DMS79 treated with DMSO at 0.1 percent for 48 hours (cell line): ENCODE measurements at places on chromosomes 13 and 19.

GRCh38 chr13:53207556-53207955, 178.9 kb downstream of the OLFM4 start:
- DNase-seq: no peak

DNA sequence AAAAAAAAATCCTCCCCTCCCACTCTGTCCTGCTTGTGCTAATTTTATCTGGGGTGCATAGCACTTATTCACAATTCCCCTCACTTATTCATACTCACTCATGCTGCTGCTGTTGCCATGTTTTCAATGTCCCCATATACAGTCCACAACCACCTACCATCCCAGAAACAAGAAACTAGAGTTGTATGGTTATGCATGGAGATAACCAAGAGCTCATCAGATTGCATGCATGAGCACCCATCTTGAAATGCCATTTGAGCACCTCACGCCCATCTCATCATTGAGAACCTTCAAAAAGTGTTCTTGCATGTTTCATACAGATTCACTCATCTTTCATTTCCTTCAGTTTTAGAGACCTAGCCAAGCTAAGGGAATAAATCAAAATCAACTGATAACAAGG, 15.1 kb upstream of the N4BP2L2 start:
- DNase-seq: no peak

GRCh38 chr19:629961-630714, 3.2 kb downstream of the POLRMT start:
- no peak for DNase-seq

- no peak for DNase-seq
Measured at GRCh38 chr13:74464670-74465069, 330.5 kb upstream of the KLF12 start.

DNA sequence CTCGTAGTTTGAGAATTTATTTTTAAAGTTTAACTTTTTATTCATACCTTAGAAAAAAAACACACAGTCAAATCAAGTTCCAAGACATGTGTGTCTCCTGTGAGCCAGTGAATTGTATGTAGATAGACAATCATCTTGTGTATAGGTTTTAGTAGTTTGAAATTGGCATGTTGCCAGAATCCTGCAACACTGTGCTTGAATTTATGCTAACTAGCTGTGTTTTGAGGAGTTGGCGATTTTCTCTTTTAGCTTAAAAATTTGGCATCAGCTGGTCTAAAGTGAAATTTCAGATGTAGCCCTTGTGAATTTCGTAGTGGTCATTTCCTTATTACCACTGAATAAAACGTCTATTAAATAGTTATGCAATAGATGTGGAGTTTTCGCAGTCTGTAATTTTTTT, 213.2 kb downstream of the ATP8A2 start:
- DNase-seq: no peak

DNA sequence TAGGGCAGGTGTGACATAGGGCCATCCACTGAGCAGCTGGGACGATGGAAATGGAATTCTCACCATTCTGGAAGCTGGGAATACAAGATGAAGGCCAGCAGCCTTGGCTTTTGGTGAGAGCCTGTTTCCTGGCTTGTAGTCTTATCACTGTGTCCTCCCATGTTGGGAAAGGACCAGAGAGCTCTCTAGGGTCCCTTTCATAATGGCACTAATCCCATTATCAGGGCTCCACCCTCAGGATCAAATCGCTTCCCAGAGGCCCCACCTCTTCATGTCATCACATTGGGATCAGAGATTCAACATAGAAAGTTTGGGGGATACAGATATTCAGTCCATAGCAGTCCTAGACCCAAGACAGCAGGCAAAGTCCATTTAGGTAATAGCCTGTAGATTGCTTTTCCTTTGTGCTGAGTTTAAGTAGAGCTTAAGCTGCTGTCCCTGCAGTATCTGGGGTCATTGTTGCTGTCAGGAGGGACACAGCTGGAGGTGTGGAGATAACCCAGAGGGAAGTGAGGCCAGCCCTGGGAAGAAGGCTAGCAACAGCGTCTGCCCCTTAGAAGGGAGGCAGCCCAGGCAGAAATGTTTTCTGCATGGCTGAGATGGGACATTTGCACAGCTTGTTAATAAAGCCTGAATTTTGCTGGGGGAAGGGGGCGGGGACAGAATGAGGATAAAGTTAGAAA, 136.5 kb upstream of the GPR12 start:
- no peak for DNase-seq

DNA sequence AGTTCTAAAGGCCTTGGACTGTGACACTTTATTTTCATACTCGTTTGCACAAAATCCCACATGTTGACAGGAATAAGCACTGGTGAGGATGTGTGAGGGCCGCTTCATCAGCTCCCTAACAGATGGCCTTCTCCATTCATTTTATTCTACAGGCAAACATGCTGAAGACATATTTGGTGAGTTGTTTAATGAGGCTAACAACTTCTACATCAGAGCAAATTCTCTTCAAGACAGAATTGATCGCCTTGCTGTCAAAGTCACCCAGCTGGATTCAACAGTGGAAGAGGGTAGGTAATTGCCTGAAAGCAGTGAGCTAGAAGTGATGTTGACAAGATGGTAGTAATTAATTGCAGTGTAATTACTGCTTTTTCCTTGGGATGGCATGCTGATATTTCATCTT, 95.7 kb downstream of the GPR12 start:
- no peak for DNase-seq

DNA sequence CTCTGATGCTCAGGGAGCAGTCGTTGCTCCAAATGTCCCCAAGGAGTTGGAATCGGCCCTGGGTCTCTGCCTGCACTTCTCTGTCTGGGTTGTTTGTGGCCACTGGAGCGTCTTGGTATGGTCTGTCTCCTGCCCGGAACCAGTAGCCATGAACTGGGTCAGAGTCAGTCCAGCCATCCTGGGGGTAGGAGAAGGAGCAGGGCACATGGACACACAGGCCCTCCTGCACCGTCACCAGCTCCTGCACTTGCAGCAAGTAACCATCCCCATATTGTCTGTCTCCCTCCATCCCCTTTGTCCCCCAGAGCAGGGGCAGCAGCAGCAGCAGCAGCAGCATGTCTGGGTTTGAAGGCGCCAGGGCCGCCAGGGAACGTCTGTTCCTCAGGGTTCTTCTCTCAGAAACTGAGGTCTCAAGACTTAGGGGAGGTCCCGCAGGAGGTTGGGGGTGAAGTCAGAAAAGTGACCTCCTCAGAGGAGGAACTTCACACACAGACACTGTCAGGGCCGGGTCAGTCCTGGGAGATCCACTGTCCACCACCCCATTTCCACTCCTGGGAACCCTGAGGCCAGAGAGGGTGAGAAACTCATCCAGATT, at the start of gene SIGLEC8:
Gene SIGLEC8 (minus strand): TSS at position 404 of the 595 bp plus-strand sequence. CDS start 67 bp downstream, at position 337.
- DNase-seq: no peak

DNA sequence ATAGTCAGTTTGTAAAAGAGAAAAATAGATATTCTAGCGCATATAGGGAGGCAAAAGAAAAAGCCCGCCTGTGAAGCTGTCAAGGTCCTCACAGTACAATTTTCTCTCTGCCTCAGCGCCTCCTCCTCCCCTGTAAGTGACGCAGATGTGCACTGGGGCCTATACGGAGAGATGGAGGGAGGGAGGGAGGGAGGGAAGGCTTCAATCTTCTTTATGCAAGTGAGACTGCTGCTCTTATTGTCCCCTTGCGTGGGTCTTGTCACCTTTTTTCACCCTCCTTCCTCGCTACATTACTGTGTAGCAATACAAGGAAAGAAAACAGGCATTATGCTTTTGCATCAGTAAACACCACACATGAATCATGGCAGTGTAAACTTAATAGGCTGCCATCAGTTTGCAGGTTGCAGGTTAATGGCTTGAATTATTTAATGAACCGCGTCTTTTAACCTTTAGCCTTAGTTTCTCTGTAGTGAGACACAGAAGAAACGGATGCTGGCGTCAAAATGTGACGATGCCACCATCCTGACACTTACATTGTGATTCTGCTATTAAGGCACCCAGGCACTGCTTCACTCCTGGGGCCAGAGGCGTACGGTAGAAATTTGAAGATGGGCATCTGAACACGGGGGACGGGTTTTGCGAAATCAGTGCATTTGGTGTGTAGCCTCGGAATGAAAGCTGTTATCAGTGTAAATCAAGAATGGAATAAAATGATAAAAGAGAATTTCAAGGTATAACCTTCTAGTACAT, at the start of gene KLHL1:
Gene KLHL1 (minus strand): TSS at position 97 of the 750 bp plus-strand sequence. CDS start 753 bp downstream, outside the sequence.
- DNase-seq: no peak

DNA sequence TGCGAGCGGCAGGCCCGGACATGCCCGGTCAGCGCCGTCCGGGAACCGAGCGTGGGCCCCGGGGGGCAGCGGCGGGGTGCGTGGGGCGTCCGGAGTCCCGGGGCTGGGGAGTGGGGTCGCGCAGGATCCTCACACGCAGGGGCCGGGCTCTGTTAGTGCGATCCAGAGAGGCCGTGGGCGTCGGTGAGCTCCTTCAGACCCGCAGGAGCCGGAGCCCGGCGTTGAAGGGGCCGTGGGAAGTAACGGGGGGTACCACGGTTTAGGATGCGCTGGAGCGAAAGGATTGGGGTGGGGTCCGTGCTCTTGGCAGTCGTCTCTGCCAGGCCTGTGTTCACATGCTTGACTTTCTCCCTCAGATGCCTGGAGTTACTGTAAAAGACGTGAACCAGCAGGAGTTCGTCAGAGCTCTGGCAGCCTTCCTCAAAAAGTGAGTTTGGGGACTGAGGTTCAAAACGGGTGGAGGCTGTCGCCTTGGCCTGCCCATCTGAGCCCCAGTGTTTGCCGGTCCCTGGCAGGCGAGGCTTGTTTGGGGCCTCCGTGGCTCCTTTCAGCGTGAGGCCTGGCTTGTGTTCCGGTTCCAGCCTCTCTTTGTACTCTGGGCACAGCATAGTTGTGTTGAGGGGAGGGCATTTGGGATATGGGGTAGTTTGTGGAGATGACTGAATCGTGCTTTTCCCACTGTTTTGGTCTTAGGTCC, 512 bp downstream of the RPS19 start:
- DNase-seq: no peak
